ENCODE measurements at places on chromosomes 5 and 9. TPM values are rescaled to one million over a fixed set of nuclear protein-coding genes. Genes with fewer than 3 reads are reported as not detected.

DNA sequence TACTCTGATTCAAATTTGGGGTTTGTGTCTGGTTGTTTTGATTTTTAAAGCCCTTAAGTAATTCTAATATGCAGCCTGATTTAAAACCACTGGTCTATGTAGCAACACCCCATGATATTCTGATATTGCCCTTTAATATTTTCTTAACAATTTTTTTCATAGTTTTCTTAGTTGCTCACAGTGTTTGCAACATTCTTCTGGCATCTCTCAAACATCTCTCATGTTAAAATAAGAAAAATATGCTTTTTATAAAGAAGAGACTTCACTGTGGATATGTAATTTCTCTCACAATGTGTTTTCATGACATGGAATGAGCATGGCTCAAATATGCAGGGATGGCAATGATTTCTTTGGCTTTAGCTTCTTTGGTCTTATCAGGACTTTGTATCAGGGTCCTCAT lies 183.7 kb downstream of the TAF11L14 start:
- no peak for DNase-seq

DNA sequence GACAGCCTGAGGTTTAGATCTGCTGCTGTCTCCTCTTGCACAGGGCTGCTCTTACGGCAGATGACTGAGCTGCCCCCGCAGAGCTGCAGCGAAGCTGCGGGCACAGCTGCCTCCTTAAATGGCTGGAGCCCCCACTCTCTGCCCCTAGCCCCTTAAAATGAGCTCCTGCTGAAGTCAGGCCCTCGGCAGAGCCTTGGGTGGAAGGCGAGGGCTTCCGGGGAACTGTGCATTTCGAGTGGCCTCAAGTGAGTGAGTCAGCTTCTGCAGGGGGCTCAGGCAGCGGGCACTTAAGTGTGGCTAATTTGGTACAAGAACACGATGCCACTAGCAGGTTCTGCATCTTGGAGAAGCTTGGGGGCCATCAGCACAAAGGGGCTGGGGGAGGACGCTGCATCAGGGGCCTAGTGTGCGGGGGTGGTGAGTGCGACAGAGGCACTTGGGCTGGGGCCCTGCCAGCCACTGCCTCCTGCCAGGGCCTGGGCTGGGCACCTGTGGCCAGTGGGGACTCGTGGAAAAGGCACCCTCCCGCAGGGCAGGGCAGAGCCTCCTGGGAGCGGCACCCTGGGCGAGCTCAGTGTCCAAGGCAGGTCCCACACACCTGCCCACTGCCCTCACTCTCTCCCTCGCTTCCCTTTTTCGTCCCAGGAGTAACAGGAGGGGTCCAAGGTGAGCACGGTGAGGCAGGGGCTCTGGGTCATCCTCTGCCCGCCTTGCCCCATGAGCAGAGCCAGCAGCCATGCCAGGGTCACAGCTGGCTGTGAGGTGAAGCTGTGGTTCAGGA lies 28.8 kb upstream of the RNU6ATAC start:
- DNase-seq = no peak

GRCh38 chr5:17258431-17258830 lies 41.0 kb downstream of the BASP1 start:
- peak; percentile 65 for DNase-seq

- DNase-seq = peak; percentile 84
Observed at GRCh38 chr5:43425983-43426382, 13.8 kb upstream of the CCL28 start.

DNA sequence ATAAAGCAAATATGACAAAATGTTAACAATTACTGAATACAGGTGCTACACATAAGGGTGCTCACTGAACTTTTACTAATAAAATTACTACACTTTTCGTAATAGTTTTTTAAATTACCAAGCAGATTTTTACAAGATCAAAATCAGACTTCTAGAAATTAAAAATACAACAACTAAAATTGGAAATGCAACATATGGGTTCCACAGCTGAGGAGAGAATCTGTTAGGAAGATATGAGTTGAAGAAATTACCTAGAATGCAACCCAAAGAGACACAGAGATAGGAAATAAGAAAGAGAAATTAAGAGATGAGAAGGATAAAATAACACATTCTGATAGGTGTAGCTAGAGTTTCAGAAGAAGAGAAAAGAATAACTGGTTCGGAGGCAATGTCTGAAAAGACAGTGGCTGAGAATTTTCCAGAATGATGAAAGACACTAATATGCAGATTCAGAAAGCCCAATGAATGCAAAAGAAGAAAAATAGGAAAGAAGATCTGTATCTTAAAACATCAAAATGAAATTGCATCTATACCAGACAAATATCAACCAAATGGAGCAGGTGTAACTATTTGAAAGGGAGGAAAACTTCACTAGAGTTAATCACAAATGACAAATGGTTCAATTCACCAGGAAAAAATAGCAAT lies 95.8 kb downstream of the MAPKAP1 start:
- no peak for DNase-seq

The PCDHGB1 gene
- total RNA-seq = 0.25 TPM

The ISL1 gene
- not detected for total RNA-seq

The MARCOL gene
- total RNA-seq = not detected
